ENCODE measurements at places on chromosomes 1 and 21.

DNA sequence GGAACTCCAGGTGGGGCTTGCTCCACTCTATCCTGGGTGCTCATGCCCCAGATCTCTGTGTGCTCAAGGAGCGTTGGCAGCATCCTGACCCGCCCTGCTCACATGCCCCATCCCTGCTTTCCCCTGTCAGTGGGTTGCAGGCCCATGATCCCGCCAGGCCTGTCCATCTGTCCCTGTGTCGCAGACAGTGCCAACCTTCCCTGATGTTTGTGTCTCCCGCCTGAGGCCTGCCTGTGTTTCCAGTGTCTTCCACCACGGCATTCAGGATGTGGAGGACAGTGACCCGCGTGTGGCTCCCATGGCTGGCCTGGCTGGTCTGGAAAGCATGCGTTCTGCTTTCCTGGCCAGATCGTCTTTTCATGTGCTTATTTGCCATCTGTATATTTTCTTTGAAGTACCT is 82.9 kb downstream of the PCBP3 start:
- DNase-seq, result no peak

DNA sequence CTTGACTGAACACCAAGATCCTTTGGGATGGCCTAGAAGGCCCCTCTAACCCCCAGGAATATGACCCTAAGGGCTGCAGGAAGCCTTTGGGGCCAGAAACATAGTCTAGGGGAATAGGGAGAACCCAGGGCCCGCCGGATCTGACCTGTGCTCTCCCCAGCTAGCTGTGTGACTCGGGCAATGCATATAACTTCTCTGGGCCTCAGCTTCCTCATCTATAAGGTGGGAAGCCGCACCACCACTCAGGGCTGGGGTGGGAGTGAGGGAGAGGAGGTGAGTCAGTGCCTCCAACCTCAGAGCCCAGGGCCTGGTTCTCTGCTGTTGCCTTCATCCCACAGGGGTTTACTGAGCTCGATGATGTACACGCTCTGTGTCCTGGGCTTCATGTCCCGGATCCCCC is 434.4 kb downstream of the PTPRU start:
- DNase-seq, result no peak

DNA sequence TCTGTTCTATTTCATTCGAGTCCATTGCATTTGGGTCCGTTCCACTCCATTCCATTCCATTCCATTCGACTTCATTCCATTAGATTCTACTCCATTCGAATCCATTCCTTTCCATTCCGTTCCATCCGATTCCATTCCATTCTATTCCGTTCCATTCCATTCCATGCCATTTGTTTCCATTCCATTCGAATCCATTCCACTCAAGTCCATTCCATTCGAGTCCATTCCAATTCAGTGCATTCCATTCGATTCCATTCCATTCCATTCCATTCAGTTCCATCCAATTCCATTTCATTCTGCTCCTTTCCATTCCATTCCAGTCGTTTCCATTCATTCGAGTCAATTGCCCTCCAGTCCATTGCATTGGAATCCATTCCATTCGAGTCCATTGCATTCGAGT is 2603.7 kb upstream of the TPTE start:
- DNase-seq, result no peak

DNA sequence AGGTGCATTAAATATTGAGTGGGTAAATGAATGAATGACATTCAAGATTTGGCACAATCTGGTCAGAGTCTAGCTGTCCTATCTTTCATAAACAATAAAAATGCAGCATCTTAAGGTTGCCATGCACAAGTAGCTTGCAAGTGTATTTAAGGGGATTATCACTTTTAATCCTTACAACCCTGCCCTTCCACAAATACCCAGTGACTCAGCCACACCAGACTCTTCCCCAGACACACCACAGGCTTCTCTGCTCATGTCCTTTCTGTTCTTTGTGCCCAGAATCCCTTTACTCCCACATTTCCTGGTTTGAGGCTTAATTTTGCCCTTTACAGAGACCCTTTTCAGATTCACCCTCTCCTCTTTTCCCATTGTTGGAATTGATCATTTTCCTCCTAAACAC is 59.8 kb downstream of the KIRREL1 start:
- DNase-seq, result no peak

- DNase-seq, result peak; percentile 27
These were observed 14.9 kb upstream of the TNNI1 start for GRCh38 chr1:201436393-201436792.

GRCh38 chr1:193321242-193321840 is 134.9 kb upstream of the B3GALT2 start:
- no peak for DNase-seq

GRCh38 chr1:216929870-216930582 is 206.8 kb upstream of the ESRRG start:
- DNase-seq, result no peak
